Activated B cell treated with CpG ODN at 0.5 μM for 24 hours (primary cell): ENCODE measurements at places on chromosomes 6 and 20. TPM values are rescaled to one million over a fixed set of nuclear protein-coding genes. Genes with fewer than 3 reads are reported as not detected.

DNA sequence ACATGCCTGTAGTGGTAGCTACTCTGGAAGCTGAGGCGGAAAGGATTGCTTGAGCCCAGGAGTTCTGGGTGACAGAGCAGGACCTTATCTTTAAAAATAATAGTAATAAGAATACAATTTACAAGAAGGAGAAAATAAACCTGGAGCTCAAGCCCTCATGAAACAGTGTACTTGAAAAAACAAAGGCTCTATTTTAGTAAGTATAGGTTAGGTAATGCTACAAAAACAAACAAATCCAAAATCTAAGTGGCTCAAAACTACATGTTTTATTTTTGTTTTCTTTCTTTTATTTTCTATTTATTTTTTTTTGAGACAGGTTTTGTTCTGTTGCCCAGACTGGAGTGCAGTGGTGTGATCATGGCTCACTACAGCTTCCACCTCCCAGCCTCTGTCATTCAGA is 57.6 kb upstream of the SLC23A2 start:
- DNase-seq: no peak

DNA sequence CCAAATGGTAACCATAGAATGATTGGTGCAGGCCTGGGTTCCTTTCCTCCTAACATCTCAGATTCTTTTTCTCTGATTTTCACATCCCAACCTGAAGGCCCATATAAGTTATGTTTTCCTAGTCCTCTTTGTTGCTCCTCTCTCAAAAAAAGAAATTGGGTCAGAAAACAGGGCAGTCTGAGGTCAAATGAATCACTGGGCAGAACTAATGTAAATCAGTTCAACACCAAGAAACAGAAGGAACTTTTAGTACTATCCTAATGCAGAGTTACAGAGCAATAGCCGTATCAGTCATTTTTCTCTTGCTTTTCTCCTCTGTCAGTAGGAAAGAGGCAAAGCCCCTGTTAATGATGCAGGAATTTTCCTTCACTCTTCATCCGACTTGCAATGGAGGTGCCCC is 11.0 kb upstream of the TPD52L1 start:
- no peak for DNase-seq

GRCh38 chr20:63955281-63955826 is 862 bp downstream of the UCKL1 start:
- no peak for DNase-seq

DNA sequence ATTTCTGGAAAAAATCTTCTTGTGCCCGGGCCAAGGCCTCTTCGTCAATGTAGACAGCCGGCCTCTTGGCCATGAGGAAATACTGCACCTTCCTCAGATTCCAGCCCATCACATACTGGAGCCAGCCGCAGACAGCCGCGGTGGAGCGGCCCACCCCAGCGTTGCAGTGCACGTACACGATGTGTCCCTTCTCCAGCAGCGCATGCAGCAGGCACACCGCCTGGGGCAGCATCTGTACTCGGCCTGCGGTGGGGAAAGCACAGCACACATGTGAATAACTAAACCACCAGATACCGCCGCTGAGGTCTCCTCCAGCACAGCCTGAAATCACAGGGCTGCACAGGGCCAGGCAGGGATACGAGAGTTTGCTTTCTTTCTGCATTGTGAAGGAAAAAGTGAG is 107.9 kb downstream of the EPM2A start:
- DNase-seq: no peak

- no peak for DNase-seq
Observed at GRCh38 chr20:34300256-34300806, 2.8 kb downstream of the AHCY start.

- DNase-seq: no peak
Observed at GRCh38 chr6:98970469-98970868, 22.7 kb upstream of the FBXL4 start.

- DNase-seq: no peak
Observed at GRCh38 chr6:21648475-21649050, 55.0 kb downstream of the SOX4 start.

The TREM2 gene
- not detected in 2 replicates for total RNA-seq
